ENCODE measurements at places on chromosomes 11 and 22. TPM values are rescaled to one million over a fixed set of nuclear protein-coding genes. Genes with fewer than 3 reads are reported as not detected.

The SLC29A2 gene
- 9.4 TPM for polyA plus RNA-seq

The SMTNL1 gene
- polyA plus RNA-seq = not detected

The POU2AF1 gene
- polyA plus RNA-seq = 0.55 TPM

The OLFML1 gene
- polyA plus RNA-seq = 4.7 TPM

The RFPL1 gene
- polyA plus RNA-seq = not detected

The HTR3A gene
- 1.5 TPM for polyA plus RNA-seq

The OR51G1 gene
- not detected for polyA plus RNA-seq

The CCDC89 gene
- 0.62 TPM for polyA plus RNA-seq

The OR52H1 gene
- polyA plus RNA-seq = not detected

The ROBO4 gene
- polyA plus RNA-seq = 61.0 TPM

The OR6A2 gene
- not detected for polyA plus RNA-seq

The NXPE4 gene
- not detected for polyA plus RNA-seq

The NECTIN1 gene
- 3.9 TPM for polyA plus RNA-seq

The GVQW3 gene
- polyA plus RNA-seq = 0.37 TPM

The DEPDC7 gene
- polyA plus RNA-seq = 0.48 TPM

The KRTAP5-11 gene
- polyA plus RNA-seq = not detected

The SLCO2B1 gene
- 15.2 TPM for polyA plus RNA-seq

The MYO18B gene
- 0.21 TPM for polyA plus RNA-seq

The PDGFB gene
- 5.4 TPM for polyA plus RNA-seq

Measured in adipose tissue (tissue), 3 donors.